ENCODE measurements at places on chromosomes 1 and 21.

- no peak for DNase-seq
These were observed 96.1 kb downstream of the IER5 start for GRCh38 chr1:181184621-181185020.

DNA sequence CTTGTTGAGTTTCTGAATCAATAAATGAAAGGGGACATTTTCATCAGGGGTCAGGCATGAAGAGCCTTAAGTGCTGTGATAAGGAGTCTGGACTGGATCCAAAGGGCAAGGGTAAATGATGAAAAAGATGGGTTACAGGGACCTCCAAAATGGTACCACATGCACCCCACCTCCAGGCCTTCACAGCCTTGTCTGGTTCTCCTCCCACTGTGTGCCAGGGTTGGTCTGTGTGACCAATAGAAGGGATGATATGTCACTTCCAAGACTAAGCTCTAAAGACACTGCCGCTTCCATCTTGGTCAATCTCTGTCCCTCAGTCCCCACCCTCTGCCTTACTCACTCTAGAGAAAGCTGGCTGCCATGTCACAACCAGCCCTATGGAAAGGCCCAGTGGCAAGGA is 140.6 kb downstream of the ZNF281 start:
- no peak for DNase-seq

DNA sequence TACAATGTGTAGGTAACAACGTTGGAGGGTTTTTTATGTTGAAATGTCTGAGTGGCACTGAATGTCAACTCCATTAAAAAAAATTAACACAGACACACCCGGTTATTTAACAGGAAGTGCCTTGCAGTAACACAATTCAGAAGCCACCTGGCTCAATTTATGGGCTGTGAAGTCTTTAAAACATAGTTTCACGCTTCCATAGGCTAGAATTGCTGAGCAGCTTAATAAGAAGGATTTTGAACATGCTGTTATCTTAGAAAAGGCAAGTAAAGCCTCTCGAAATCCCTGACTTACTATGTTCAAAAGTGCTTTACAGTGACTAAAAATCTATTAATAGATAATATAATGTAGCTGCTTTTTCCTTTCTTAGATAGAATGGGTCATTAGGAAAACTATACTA is 19.7 kb downstream of the SRSF4 start:
- no peak for DNase-seq

GRCh38 chr1:17412093-17412870 is 27.2 kb downstream of the RCC2 start:
- no peak for DNase-seq

DNA sequence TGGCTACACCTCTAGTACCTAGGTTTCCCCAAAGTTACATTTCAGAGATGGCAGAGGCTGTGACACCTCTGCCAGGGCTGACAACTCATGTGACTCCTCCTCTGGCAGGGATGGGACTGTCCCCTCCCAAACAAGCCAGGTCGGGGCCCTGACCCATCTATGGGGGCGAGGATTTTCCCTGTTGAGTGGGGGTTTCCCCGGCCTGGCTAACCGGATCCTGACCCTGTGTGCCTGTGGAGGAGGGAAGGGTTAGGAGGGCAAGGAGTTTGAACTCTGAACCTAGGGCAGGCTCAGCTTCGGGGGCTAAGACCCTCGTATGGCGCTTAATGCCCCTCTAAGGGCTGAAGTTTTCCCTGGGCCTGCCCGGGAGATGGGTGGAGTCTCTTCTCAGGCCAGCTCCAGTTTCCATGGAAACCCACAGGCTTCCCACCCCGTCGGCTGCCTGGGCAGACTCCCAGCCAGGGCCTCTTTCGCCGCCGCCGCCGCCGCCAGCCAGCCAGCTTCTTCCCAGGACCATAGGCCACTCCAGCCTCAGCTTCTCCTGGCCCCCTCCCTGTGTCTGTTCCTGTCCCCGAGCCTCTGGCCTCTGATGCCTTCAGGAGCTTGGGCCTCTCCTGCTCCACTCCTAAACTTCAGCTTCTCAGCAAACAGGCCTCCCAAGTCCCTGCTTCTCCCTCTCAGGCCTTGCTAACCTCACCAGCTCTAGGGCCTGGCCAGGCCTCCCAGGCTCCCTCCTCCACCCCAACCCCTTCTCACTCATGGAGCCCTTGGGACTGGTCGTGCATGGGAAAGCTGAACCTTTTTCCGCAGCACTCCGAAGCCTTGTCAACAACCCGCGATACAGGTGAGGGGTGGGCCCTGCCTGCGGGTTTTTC is at the start of gene BTBD19:
Gene BTBD19, plus strand, starts transcription at position 461 of the 875 bp plus-strand sequence. Its CDS starts 298 bp downstream, at position 759.
- no peak for DNase-seq

DNA sequence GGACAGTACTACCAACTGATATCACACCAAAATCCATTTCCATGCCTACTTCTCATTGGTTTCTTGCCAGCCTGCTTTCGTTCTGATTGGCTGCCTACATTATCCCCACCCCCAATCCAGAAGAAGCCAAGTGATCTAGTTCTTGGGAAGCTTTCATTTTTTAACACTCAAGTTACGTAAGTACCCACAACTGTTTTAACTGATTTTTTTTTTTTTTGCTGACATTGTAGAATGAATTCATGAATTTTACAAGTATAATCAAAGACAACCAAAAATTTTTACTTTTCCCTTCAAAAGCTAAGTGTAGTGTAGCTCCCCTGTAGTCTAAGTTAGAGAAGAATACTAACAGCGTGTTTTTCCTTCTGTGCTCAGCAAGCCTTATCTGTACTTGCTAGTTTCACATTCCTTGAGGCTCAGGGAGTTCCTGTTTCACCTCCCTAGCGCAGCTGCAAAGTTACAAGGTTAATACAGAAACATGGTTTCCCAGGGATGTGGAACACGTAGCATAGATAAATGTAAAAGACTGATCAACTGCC is at the start of gene SLC9C2:
Gene SLC9C2, minus strand, starts transcription at position 17 of the 536 bp plus-strand sequence. CDS start 1,296 bp downstream, outside the sequence.
- DNase-seq: no peak

- no peak for DNase-seq
These were observed 15.2 kb downstream of the GPR161 start for GRCh38 chr1:168121401-168122011.

GRCh38 chr1:157442065-157442464 is 110.2 kb downstream of the FCRL5 start:
- no peak for DNase-seq

GRCh38 chr1:177273141-177273540 is 102.4 kb downstream of the BRINP2 start:
- no peak for DNase-seq

Measured in stimulated activated CD8-positive, alpha-beta memory T cell treated with anti-CD3 and anti-CD28 coated beads, Interleukin-7, amount 100 ng/mL, for 1 hour (primary cell).